ENCODE measurements at places on chromosomes 7 and 10. TPM values are rescaled to one million over a fixed set of nuclear protein-coding genes. Genes with fewer than 3 reads are reported as not detected.

- no peak for DNase-seq
Measured at GRCh38 chr7:71298378-71298777, 166.4 kb downstream of the GALNT17 start.

DNA sequence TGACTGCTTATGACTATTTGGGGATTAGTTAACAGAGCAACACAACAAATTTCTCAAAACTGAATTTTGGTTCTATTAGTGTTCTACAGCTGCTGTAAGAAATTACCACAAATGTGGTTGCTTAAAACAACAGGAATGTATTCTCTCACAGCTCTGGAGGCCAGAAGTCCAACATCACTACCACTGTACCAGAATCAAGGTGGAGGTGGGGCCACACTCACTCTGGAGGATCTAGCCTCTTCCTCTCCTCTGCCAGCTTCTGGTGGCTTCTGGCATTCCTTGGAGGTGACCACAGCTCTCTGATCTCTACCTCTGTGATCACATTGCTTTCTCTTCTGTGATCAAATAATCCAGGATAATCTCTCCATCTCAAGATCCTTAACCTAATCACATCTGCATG is 194.7 kb upstream of the BMPER start:
- DNase-seq: no peak

- DNase-seq: no peak
Measured at GRCh38 chr10:103983367-103983911, 16.5 kb downstream of the SLK start.

DNA sequence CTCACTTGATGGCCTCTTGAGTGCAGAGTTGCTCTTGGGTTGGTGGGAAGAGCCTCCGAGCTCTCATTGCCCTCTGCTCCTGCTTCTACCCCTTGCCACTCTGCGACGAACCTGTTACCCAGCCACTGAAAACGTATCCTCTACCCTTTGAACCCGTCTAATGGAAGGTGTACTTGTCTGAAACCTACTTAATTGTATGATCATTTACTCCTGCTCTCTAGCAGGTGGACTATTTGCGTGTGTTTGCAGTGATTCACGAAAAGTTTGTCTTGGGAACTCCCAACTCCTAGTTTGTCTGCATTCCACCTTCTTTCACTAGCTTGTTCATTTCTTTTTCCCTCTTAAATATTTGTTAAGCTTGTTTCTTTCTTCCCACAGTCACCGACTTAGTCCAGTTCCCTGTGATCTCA is 503 bp downstream of the CROT start:
- peak; percentile 30 for DNase-seq

DNA sequence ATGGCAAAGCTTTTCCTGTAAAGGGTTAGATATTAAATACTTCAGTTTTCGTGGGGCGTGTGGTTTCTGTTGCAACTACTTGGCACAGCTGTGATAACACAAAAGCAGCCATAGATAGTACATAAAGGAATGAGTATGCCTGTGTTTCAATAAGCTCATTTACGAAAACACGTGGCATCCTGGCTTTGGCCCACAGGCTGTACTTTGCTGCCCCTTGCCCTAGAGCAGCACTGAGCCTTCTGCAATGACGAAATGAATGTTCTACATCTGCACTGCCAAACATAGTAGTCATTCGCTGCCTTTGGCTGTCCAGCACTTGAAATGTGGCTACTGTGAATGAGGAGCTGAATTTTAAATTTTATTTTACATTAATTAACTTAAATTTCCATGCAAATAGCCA is 376.2 kb upstream of the TPK1 start:
- DNase-seq: no peak

DNA sequence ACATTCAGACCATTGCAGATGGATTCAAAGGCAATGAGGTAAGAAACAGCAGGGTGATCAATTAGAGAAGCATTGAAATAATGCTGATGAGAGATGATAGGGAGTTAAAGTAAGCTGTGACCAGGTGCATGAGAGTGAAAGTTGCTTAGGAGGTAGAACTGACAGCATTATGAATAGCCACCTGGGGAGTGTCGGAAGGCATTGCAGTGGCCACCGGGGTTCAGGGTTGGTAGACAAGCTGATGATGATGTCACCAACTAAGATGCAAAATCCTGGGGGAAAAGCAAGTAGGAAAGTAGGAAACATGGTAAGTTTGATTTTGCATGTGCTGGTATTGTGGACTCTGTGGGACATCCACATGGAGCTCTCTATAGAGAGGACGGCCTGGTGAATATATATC is 211.9 kb upstream of the ETV1 start:
- no peak for DNase-seq

NPSR1 gene
- not detected for total RNA-seq

DNA sequence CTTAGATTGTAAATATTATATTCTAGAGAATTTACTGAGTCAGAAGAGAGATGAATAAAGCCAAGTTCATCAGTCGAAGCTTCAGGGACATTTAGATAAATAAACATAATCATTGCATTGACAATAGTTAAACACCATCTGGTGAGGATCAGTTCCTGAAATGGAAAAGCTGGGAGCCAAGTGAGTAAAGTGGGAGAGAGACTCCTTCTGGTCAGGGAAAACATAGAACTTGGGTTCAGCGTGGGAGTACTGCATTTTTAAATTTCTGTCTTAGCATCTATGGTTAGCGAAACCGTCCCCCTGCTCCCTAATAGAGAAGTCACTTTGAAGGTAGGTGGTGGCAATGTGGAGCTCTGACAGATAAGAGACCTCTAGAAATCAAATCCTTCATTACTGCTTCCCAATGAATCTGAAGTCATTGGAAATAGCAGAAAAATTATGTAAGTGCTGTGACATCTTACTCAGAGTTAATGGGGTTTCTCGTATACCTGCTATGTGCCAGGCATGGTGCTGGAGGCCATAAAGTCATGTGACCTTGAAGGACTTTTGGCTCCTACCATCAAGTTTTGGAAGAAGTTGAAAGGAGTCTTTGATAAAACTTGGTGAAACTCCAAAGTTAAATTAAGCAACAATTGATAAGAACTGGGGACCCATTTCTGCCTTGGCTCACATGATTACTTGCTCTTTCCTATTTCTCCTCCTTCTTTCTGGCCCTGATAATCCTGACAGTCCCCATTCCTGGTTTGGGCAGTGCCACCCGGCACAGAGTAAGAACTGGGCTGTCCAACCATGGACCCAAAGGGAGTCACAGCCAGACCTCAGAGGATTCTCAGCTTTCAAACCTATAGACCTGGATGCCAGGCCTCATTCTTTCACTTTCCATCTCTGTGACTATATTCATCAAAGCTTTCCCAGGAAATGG is 211.2 kb downstream of the C7orf25 start:
- no peak for DNase-seq

WBP1L gene
- 23.8 TPM for total RNA-seq

SPDYE2B gene
- total RNA-seq: not detected

TLX1 gene
- total RNA-seq: not detected
